ENCODE measurements at places on chromosomes 7 and 10.
A peak's percentile ranks its signal among the peaks of the same experiment; 100 is the strongest.

DNA sequence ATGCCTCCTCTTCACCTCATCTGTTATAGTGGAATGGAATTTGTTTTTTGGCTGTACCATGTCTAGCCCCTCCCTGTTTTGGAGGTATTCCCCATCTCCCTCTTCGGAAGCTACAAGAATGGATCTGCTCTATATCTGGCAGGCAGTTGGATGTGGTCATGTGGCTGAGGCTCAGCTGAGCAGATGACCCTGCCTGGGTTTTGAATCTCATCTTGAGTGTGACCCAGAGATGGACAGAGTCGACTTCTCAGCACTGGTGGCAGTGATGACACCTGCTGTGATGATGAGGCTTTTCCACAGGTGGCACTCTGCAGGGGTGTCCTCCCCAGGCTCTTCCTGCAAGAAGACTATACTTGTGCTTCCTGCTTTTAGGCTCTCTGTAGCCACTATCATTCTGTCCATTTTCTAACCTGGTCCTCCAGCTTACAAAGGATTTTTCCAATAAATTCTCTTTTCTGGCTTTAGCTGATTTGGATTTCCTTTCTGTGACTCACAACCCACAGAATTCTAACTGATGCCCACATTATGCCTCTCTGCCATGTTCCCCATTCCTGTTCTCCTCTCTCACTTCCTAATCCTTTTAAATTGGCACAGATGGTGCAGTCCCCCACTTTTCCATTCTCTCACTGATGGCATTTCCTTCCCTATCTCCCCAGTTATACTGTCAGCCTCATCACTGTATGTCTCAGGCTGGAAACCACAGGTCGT, 7.5 kb upstream of the ARHGAP22 start:
- DNase-seq = no peak

DNA sequence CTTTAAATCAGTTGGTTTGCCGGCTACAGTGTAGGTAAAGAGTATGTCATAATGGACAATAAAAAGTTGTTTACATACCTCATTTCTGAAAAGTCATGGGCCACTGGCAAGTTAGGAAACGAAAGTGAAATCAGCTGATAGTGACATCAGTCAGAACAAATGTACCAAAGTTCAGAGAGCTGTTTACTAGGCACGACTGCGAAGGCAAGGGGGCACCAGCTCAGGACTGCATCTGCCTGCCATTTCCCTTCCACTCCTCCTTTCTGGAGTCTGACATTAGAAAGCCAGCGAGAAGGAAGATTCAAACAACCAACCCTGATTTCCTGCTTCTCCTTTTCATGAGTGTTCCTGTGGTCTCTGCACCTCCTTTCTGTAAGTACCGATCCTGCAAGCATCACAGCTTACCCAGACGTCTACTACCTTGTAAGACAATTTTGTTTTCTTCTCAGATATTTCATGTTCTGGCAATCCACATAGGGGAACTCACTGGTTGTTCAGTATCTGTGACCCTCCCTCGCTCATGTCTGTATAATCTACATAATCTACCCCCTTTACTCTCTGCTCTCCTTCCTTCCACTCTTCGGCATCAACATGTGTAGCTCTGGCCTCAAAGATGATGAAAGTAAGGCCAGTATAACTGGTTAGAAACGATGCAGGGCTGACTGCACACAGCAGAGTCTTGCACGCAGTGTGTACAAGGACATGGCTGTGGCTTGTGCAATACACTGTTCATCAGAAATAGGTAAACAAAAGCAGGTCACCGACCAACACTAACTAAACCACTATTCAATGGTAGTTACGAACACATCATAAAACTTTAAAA, at the start of gene TMEM140:
Gene TMEM140, plus strand, starts transcription at position 174 of the 823 bp plus-strand sequence. CDS start 16,370 bp downstream, outside the sequence.
- DNase-seq = no peak

- DNase-seq = no peak
These were observed 296.4 kb downstream of the DGKB start for GRCh38 chr7:14606101-14606500.

DNA sequence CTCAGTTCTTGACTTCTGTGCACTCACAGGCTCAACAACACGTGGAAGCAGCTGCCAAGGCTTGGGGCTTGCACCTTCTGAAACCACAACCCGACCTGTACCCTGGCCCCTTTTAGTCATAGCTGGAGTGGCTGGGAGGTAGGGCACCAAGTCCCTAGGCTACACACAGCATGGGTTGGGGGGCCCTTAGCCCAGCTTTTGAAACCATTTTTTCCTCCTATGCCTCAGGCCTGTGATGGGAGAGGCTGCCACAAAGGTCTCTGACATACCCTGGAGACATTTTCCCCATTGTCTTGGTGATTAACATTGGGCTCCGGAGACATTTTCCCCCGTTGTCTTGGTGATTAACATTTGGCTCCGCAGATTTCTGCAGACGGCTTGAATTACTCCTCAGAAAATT, 38.6 kb downstream of the RALA start:
- no peak for DNase-seq

DNA sequence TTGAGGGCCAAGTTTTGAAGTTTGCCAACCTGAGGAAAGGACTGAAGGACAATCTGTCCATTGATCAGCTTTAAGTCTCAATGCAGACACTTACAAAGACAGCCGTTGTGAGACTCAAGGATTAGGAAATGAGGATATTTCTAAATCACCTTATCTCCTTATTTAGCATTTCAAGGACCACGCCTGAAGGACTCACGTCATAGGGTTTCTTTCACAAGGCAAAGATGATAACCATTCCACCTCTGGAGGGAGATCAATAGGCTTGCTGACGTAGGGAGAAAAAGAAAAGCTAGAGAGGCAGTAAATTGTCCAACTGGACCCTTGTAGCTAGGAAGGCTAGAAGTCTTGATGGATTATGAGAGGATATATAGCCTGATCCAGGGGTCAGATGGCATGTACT, 3.3 kb upstream of the ASB4 start:
- no peak for DNase-seq

- no peak for DNase-seq
These were observed 100.1 kb upstream of the UNC5B start for GRCh38 chr10:71112138-71112785.

DNA sequence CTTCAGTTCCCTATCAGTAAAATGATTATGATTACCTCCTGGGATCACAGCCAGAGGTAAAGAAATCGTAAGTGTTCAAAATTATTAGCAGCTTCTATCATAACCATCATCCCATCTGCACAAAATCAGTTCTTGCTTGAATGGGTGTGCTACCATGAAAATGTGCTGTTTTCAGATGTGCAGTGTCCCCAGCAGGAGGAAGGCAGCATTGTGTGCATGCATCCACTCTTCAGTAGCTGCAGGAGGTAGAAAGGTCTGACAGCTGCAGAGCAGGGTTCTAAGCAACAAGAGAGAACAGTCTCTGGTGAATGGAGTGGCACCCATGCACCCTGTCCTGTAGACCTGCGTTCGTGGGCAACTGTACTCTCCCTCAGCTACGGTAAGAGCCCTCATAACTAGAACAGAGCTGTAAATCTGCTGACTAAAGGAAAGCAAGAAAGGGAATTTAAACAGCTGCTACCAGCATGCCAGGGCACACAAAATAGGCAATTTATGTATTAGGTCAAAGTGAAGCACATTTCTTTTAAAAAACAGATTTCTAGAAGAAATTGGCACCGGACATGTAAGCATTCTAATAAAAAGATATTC, 21.2 kb downstream of the VSTM2A start:
- DNase-seq = no peak

- DNase-seq = no peak
These were observed 18.5 kb upstream of the TNS3 start for GRCh38 chr7:47600199-47601118.

GRCh38 chr7:136033413-136034031, 56.4 kb upstream of the MTPN start:
- DNase-seq = no peak

- no peak for DNase-seq
These were observed 30.2 kb upstream of the ARHGAP12 start for GRCh38 chr10:31958856-31959255.

- no peak for DNase-seq
These were observed 28.0 kb upstream of the PALS2 start for GRCh38 chr7:24545215-24545614.

DNA sequence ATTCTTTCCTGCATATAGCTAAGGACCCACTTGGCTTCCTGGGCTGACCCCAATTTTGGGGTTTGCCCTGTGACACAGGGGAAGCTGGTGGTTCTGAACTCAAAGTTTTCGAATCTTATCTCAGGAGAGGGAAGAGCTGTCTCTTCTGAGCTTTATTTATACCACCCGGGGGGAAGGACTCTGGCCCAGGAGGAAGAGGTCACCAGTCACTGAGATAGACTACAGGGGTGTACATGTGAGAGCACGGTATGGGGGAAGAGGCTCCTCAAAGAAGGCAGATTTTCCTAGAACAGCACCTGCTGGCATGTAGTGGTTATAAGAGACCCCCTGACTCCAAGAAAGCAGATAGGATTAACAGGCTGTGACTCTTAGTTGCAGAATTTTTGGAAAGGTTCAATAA, 101.8 kb upstream of the ELMO1 start:
- no peak for DNase-seq

DNA sequence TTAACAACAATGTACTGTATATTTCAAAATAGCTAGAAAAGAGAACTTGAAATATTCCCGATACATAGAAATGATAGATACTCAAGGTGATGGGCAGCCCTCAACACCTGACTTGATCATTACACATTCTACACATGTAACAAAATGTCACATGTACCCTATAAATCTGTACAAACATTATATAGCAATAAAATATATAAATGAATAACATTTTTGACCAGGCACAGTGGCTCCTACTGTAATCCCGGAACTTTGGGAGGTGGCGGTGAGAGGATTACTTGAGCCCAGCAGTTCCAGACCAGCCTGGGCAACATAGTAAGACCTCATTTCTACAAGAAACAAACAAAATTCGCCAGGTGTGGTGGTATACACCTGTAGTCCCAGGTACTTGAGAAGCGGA, 659.5 kb upstream of the NRP1 start:
- no peak for DNase-seq

DNA sequence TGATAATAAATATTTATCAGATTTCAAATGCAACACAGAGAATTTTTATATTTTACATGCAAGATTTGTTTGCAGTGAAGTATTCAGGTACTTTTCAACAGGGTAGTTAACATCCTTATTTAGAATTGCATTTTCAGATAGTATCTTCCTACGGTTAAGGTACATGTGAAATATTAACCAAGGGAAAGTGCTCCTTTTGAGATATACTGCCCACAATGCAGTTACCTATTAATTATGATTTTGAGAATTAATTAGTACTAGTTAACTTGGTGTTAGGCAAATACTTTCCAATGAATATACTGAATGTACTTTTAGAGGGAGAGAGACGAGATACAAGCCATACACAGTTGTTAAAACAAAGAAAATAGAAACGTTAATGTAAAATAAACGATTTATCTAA, 206.2 kb upstream of the YAE1 start:
- no peak for DNase-seq

GRCh38 chr7:139231513-139232376, 708 bp downstream of the UBN2 start:
- DNase-seq = peak; percentile 4

DNA sequence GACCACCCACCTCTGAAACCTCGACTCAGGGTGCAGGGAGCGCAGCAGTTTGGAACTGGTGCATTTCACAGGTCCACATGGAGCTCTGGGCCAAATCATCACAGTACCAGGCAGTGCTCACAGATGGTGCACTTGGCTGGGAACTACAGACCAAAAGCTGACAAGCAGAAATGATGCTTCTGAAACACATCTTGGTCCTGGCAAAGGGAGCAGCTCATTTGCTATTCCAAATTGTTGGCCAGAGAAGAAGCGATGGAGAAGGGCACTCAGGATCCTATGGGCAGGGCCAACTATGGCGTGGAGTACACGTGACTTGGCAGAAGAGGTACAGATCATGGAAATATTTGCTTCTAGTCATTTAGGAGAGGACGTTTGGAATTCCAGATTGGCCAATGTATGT, 383.9 kb downstream of the CALN1 start:
- DNase-seq = no peak

DNA sequence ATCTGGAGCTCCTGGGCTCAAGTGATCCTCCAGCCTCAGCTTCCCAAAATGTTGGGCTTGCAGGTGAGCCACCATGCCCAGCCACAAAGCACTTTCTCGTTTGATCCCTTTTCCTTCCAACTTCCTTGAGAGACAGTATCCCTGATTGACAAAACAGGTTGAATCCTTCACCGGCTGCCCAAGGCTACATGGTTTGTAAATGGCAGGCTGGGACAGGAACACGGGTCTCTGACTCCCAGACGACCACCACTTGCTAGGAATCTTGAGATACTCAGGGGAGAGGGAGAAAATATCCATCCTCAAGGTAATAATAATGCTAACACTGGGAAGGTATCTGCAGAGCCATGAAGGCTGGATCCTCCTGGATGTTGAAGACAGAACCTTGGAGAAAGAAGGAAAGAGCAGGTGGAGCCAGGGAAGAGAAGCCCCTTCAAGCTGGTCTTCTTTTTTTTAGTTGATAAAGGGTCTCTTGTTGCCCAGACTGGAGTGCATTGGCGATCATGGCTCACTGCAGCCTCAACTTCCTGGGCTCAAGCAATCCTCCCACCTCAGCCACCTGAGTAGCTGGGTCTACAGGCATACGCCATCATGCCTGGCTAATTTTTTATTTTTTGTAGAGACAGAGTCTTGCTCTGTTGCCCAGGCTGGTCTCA, 19.8 kb downstream of the MMRN2 start:
- DNase-seq = no peak

DNA sequence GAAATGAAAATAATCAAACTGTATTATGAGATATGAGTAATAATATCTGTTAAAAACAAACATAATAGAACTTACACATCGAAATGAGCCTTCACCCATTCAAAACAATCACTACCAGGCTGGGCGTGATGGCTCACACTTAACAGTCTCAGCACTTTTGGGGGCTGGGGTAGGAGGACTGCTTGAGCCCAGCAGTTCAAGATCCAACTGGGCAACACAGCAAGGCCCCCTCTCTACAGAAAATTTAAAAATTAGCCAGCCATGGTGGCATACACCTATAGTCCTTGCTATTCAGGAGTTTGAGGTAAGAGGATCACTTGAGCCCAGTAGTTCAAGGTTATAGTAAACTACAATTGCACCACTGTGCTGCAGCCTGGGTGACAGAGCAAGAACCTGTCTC, 75.8 kb downstream of the NT5C2 start:
- no peak for DNase-seq

DNA sequence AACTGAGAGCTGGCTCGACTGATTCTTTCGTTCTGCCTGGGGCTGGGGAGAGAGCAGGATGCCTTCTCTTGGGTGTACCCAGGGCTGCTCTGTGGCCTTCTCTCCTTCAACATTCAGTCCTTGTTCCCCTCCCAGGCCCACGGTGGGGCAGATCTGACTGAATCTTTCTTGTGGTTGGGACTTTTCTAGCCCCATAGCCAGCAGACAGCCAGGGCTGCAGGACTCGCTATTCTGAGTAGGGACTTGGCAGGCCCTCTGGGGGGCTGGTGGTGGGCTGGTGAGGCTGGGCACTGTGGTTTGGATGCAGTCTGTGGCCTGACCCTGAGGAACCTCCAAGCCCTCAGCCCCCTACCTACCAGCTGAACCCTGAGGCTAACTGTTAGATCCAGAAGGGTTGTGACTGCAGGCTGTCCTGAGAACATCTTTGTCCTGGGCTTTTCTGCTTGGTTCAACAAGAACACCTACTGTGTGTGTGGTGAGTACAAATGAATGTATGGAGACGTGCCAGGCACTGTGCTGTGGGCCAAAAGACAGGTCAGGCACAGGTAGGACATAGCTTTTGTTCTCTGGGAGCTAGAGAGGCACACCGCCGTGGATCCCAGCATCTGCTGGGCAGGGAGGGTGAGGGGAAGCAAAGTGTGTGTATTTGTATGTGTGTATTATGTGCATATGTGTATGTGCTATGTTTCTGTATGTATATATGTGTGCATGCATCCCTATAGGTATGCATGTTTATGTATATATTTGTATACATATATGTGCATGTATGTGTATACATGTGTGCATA, 2.1 kb upstream of the PALD1 start:
- no peak for DNase-seq

Data from stimulated activated CD4-positive, alpha-beta T cell treated with anti-CD3 and anti-CD28 coated beads, Interleukin-1b, Interleukin-23, amount 100 ng/mL, for 1 hour (primary cell).